ENCODE measurements at places on chromosomes 2 and 18.

- DNase-seq: no peak
These were observed 1467.9 kb upstream of the ZEB2 start for GRCh38 chr2:145987793-145988192.

- DNase-seq: no peak
These were observed 1.1 kb downstream of the CNDP2 start for GRCh38 chr18:74497324-74497676.

- DNase-seq: no peak
These were observed 32.7 kb upstream of the SPRED2 start for GRCh38 chr2:65465124-65465523.

- DNase-seq: no peak
These were observed 304.1 kb downstream of the NRXN1 start for GRCh38 chr2:50727636-50728339.

GRCh38 chr2:128716299-128716721 is 397.6 kb upstream of the HS6ST1 start:
- no peak for DNase-seq

GRCh38 chr18:62450546-62451410 is 72.0 kb upstream of the ZCCHC2 start:
- no peak for DNase-seq

DNA sequence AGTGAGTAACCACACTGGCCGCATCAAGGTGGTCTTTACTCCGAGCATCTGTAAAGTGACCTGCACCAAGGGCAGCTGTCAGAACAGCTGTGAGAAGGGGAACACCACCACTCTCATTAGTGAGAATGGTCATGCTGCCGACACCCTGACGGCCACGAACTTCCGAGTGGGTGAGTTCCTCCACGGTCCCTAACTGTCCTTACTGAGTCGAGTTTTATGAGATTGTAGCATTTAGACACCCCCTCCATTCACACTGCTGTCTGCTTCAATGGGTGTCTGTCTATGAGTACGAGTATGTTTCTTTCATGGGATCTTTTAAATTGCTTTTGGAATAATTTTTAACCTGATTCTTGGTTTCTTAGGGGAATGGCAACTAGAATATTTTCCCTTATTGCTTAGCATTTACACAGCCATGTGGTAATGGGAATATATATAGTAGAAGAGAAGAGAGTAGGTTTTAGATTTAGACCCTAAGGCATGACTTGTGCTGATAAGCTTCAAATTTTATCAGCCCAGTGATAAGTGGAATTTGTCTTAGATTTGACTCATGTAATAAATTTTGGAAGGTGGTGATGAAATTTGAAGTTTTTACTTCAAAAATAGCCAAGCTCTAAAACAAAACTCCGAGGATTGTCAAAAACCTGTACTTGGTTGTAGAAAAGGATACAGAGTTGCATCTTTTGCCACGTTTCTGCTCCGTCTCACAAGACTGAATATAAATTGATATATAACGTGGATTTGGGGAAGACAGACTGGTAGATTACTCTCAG is 188.2 kb downstream of the LTBP1 start:
- no peak for DNase-seq

DNA sequence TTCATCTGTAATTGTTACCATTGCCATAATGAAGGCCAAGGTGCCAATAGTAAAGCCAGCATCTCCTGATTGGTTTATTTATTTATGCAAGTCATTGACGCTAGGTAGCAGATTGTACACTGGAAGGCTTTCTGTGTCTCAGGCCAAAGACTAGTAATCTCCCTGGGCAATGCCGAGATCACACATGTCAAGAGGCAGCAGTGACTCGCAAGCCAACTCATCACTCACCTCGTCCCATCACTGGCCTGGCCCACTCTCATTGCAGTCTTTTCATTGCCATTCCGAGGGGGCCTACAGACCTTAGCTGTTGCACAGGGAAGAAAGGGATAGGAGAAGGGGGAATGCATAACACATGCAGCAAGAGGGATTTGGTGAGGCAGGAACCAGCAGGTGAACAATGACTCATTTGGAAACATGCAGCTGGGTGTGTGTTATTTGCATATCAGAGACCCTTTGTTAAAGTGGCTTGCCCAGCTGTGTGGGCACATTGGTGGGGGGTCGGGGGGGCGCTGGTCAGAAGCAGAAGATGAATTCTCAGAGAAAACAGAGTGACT is 448.7 kb upstream of the HNRNPA3 start:
- no peak for DNase-seq

DNA sequence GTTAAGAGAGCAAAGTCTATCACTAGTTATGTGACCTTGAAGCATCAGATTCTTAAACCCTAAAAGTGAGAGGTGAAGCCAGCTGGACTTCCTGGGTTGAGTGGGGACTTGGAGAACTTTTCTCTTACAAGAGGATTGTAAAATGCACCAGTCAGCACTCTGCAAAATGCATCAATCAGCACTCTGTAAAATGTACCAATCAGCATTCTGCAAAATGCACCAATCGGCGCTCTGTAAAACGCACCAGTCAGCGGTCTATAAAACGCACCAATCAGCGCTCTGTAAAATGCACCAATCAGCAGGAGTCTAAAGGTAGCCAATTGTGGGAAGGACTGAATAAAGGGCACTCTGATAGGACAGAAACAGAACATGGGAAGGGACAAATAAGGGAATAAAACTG is 291.6 kb upstream of the FAM98A start:
- DNase-seq: no peak

DNA sequence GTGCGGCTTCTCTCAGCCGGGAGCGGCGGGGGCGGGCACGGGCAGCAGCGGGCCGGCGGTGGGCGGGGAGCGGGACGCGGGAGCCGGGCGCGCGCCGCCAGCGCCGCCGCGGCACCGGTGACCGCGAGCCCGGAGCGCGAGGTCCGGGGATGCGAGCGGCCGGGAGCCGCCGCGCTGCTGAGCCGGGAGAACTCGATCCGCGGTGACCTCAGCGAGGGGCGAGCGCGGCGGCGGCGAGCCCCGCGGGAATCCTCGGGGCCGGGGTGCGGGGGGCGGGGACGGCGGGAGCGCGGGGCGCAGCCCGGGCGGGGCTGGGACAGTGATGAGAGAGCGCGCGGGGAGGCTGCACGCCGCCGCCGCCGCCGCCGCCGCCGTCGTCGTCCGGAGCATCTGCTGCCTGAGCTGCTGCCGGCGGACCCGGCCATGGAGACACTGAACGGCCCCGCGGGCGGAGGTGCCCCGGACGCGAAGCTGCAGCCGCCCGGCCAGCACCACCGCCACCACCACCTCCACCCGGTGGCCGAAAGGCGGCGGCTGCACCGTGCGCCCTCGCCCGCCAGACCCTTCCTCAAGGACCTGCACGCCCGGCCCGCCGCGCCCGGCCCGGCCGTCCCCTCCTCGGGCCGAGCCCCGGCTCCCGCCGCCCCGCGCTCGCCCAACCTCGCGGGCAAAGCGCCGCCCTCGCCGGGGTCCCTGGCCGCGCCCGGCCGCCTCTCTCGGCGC is at the start of gene MTCL1:
MTCL1 (plus strand) TSS at position 319 of the 723 bp plus-strand sequence; CDS start at position 424, 105 bp downstream.
- DNase-seq: no peak

- DNase-seq: no peak
These were observed 2.8 kb downstream of the RHOB start for GRCh38 chr2:20449501-20450200.

GRCh38 chr2:26522325-26522724 is 44.4 kb upstream of the OTOF start:
- DNase-seq: no peak

DNA sequence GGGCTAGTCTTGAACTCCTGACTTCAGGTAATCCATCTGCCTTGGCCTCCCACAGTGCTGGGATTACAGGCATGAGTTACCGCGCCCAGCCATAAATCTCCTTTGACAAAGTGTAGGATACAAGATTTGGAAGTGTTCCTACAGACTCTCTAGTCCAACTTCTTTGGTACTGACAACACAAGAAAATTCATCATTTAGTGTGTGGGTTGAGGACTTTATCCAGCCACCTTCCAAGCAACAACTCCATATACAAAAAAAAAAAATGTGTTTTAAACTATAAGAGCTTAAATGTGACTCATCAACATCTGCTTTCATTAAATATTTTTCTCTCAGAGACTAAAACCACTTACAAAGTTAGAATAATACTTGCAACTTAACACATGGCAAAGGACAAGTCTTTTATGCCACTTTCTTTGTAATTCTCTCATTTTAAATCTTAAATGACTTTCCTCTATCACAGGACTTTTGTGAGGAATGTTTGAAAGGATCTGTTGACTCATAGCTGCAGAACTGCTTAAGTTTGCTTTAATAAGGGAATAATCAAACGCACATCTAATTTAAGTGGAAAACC is 46.2 kb upstream of the ITGAV start:
- DNase-seq: no peak

DNA sequence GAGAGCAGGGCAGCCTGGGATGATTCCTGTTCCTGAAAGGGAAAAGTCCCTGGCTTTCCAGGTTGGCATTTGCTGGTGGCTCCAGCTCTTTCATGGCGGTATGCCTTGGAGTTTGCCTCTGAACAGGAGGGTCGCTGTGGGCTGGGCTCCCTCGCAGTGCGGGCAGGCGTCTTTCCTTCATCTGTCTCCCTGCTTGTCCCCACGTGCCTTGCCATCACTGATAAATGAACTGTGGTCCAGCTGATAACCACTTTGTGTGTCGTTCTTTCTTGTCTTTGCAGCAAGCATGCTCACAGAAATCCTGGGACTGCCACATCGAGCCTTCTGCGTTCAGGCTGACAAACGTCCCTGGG is 35.3 kb downstream of the SMIM21 start:
- no peak for DNase-seq

- DNase-seq: no peak
These were observed 74.8 kb downstream of the RBMS1 start for GRCh38 chr2:160418853-160419252.

GRCh38 chr2:230226051-230226551 is 565 bp downstream of the SP140 start:
- no peak for DNase-seq

GRCh38 chr18:68733707-68734106 is 18.8 kb upstream of the TMX3 start:
- no peak for DNase-seq

GRCh38 chr2:214902286-214902685 is 92.8 kb upstream of the BARD1 start:
- no peak for DNase-seq

DNA sequence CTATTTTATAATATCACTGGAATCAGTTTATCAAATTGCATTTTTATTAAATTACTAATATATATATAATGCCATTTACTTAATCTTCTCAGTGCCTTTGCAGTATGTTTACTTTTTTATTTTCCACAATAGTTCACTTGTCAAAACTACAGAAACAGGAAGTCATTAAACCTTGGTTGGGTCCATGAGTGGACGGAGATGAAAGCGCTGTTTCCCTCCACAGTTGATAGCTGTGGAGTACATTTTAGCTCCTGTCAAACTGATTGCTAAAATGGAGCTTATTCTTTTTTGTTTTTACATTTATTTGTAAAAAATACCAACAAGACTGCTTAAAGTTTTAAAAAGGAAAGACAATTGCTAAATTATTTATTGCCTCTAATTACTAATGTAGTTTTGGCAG is 19.2 kb downstream of the MFF start:
- no peak for DNase-seq

GRCh38 chr2:201992960-201993359 is 40.7 kb upstream of the FZD7 start:
- no peak for DNase-seq

DNA sequence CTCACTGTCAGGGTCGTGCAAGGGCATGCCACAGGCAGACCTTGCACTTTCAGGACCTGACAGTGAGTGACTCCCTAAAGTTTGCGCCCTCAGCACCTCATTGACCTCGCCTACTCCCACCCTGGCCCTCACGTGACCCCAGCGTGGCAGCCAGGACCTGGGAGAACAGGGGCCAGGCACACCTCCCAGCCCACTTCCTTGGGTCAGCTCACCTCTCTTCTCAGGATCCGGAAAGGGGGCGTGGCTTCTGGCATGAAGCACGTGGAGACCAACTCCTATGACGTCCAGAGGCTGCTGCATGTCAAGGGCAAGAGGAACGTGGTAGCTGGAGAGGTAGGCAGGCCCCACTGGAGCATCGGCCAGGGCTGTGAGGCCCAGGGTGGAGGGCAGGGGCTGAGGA is 8.8 kb downstream of the VIL1 start:
- DNase-seq: no peak

DNA sequence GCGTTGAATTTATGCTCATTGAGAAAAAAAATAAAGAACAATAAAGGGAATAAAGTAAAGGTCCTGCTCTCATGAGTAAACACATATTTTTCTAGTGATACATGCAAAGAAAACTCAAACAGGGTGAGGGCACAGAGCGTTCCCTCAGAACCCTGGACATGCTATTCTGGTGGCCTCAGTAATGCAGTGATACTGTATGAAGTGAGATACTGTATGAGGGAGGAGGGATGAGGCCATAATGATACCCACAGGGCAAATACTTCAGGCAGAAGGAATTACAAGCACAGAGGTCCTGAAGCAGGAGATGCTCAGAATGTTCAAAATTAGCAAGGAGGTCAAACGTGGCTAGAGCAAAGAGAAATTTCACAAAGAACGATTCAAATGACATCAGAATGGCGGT is 28.4 kb upstream of the RNU4ATAC start:
- DNase-seq: no peak

DNA sequence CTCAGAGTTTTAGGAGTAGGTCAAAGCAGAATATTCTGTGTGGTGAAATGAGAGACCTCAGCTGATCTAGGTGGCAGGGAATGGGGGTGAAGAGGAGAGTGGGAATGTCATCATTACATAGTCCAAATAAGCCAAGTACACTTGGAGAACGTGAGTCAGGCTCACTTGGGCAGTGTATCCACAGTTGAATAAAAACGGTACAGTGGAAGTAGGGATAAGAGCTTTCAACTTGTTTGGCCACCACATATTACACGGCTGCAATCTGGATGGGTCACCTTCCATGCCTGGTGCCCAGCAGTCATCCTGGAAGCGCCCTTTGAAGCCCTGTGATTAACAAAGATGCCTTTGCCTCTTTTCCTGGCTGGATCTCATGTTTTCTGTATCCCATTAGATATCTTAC is 28.6 kb downstream of the MIB1 start:
- no peak for DNase-seq

DNA sequence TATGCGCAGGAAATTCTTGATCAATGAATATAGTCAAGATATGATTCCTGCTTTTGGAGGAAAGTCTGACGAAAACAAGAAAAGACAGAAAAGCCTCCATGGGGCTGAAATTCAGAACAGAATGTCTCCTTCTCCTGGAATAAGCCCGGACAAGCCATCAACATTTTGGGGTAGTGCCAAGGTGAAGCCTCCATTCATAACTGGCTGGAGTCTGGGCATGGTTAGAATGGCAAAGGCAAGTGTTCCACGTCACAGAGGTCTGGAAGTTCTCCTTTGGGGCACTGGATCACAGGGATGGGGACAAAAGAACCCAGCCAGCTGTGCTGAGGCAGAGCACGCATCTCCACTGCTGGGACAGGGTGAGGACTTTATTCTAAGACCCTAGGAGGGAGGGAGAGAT is 505.7 kb downstream of the CMPK2 start:
- DNase-seq: no peak

- no peak for DNase-seq
These were observed 126.0 kb downstream of the MBP start for GRCh38 chr18:77006305-77007175.

All from stimulated activated CD4-positive, alpha-beta T cell treated with anti-CD3 and anti-CD28 coated beads, TNF-alpha, amount 100 ng/mL, for 4 hours (primary cell).